ENCODE measurements at places on chromosomes 7 and 10.

- no peak for DNase-seq
Observed at GRCh38 chr7:46478046-46478445, 557.0 kb upstream of the IGFBP3 start.

DNA sequence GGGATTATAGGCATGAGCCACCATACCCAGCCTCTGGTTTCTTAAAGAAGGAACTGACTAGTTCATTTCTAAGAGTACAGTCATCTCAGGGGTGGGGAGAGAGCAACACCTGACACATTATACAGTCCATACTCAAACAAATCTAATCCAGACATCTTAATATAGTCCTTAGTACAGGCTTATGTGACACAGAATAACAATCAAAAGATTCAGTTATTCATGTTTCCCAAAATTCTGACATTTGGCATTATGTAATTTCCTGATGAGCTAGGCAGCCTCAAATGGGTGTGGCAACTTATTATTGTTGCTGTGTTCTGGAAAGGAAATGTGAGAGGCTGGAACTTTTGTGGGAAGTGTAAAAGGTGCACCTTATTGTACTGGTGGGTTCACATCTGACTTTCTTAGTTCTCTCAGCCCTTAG lies 116.3 kb downstream of the WDFY4 start:
- no peak for DNase-seq

- DNase-seq: no peak
Observed at GRCh38 chr10:878333-878759, 53.2 kb downstream of the LARP4B start.

- DNase-seq: no peak
Observed at GRCh38 chr10:124221356-124222317, 128.2 kb upstream of the CHST15 start.

DNA sequence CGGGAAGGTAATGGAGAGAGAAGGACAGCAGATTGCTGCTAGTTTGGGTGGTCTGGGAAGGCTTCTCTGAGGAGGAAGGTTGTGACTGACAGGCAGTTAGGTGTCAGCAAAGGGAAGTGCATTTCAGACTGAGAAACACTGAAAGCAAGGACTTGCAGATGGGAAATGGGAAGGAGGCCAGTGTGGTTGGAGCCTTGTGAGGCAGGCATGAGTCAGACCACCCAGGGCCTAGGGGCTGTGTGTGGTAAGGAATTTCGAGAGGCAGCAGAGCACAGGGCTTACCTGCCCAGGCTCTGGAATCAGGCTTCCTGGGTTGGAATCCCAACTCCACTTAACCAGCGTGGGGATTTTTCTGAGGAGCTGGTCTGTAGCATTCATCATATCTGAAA lies 53.5 kb downstream of the NRF1 start:
- DNase-seq: no peak

- DNase-seq: no peak
Observed at GRCh38 chr7:80445351-80445750, 66.5 kb downstream of the GNAT3 start.
